Fibroblast of upper back skin (primary cell): ENCODE measurements at places on chromosomes 2 and 18.

DNA sequence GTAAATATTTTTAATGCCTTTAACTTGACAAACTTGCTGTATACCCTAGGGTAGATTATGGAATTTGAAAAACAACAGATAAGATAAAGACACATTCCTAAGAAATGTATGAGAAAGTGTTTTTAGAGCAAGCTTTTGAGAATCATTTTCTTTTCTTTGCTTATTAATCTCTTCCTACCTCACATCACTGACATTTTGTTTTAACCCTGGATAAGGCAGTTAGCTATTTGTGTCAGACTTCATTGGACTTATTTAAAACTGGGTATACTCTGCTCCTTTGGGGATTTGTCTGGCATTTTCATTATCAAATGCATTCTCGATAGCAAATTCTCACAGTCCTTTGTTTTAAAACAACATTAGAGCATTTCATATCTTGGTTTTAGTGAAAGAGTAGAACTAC, 17.2 kb downstream of the EML4 start:
- no peak for DNase-seq

DNA sequence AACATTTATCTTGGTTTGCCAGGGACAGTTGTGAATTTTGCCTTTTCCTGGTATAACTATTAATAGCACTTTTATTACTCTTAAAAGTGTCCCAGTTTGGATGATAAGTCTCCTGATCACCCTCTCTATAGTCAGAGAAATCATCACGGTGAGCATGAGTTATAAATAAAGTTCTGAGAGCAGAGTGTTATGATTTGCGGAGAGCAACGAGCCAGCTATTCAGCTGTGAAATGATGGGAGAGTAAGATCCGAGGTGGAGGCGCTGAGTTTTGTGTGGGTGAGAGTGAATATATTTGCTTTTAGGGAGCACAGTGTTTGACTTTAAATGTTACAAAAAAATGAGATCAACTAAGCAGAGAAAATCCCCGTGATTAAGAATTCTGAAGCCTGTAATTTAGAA, 179.6 kb downstream of the DSC3 start:
- no peak for DNase-seq

- no peak for DNase-seq
These were observed 12.0 kb upstream of the DARS1 start for GRCh38 chr2:135997380-135997779.

DNA sequence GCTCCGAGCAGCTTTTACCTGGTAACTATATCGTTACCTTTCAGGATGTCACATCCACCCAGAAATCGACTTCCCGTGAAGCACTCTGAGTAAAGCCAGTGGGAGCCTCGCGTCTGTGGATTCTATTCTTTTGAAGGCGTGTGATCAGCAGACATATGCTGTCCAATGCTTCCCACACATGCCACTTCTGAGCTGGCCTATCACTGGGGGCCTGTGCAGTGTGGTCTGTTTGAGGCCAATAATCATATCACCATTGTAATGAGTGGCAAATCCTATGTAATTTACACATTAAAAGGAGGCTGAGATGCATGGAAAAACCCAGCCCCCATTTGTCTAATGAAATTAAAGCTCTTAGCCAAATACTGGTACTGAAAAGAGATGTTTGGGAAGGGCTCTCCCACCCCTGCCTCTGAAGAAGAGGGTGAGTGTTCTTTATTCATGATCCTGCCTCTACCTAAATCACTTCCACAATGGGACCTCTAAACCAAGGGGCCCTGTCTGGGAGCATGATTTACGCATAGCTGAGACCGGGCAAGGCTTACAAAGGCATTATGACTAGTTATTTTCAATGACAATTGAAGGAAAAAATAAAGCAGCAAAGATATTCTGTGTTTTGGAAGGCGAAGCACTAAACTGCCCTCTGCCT, 686.8 kb downstream of the ZEB2 start:
- no peak for DNase-seq

DNA sequence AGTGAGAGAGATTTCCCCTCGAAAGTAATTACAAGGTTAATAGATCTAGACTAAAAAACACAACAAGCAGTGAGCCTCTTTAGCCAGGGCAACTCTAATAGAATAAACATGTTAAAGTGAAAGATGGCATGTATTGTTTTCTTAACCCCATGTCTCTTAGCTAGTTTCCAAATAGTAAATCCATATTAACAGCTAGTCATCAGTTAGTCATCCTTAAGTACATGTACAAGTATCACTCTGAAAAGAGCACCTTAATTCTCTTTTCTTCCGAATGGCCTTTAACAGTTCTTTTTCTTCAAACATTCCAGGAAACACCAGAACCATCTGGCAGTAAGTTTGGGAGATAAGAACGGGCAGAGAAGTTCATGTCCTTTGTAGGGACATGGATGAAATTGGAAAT, 1480.0 kb downstream of the LRP1B start:
- DNase-seq, result peak; percentile 31

GRCh38 chr2:156592809-156593593, 156.8 kb downstream of the GPD2 start:
- no peak for DNase-seq

GRCh38 chr2:64362562-64363026, 91.4 kb upstream of the LGALSL start:
- DNase-seq, result no peak

GRCh38 chr18:50632895-50633515, 73.1 kb downstream of the MAPK4 start:
- DNase-seq, result no peak

DNA sequence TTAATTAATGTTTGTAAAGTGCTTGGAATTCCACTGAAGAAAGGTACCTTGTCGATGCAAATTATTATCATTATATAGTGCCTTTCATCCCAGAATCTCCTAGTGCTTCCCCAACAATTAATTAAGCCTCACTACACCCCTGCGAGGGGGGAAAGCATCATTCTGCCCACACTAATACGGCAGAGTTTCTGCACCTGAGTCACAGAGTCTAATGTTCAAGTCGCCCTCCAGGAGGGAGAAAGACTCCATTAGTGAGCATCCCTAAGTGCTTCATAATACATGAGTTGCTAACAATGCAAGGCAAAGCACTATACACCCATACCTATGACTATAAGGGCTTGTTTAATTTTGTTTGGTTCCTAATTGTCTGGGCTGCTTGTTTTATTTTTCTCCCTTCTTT, 25.4 kb upstream of the NRP2 start:
- DNase-seq, result no peak

- no peak for DNase-seq
These were observed 370.9 kb downstream of the CNTNAP5 start for GRCh38 chr2:124395961-124396360.

GRCh38 chr2:236472720-236473495, 96.7 kb upstream of the ACKR3 start:
- no peak for DNase-seq

DNA sequence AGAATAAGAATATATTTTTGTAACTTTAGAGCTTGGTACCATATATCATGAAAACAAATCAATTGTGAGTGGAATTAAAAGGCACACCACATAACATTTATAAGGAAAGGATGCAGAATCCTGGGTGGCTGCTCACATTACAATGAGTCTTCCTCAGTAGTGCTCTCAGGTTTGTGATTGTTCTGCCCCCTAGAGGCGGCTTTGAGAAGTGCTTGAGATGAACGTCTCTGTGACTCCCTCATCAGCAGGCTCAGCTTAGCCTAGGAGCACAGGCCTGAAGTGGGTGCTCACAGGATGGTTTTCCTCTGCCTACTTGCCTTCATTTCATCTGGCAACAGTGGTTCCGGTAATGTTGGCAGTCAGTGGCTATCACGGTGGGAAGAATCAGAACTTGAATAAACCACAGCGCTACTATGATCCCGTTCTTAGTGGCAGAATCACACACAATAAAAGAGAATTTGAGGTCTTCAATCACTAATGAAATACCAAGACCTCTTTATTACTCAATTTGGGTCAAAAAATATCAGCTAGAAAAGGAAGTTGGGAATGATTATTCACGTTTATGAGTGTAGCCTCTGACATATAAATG, 38.1 kb upstream of the B4GALT6 start:
- DNase-seq, result peak; percentile 75

DNA sequence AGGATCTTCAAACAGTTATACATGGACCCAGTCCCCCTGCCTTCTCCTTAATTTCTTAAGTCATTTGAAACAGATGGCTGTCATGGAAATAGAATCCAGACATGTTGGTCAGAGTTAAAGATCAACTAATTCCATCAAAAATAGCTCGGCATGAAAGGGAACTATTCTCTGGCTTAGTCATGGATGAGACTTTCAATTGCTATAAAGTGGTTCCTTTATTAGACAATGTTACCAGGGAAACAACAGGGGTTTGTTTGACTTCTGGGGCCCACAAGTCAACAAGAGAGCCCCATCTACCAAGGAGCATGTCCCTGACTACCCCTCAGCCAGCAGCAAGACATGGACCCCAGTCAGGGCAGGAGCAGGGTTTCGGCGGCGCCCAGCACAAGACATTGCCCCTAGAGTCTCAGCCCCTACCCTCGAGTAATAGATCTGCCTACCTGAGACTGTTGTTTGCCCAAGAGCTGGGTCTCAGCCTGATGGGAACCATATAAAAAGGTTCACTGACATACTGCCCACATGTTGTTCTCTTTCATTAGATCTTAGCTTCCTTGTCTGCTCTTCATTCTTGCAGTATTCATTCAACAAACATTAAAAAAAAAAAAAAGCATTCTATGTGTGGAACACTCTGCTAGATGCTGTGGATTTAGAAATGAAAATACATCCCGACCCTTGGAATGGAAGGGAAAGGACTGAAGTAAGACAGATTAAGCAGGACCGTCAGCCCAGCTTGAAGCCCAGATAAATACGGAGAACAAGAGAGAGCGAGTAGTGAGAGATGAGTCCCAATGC, 4.6 kb downstream of the TTR start:
- DNase-seq, result peak; percentile 66

DNA sequence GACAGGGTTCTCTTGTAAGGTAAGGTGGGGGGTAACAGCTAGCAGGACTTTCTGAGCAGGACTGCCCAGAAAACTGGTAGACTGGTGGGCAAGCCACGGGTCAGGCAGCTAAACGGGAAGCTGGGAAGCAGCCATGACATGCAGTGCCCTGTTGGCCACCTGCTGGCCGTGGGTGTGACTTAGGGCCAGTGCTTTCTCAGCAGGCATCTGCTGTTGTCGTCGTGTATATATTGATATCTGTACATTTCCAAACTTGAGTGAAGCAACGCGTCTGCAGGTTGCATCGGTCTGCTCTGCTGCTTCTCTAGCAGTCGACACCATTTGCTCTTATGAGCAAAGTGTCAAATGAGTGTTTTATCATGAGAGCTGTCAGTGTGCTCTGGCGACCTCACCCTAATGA, 31.0 kb downstream of the COA5 start:
- DNase-seq, result no peak

DNA sequence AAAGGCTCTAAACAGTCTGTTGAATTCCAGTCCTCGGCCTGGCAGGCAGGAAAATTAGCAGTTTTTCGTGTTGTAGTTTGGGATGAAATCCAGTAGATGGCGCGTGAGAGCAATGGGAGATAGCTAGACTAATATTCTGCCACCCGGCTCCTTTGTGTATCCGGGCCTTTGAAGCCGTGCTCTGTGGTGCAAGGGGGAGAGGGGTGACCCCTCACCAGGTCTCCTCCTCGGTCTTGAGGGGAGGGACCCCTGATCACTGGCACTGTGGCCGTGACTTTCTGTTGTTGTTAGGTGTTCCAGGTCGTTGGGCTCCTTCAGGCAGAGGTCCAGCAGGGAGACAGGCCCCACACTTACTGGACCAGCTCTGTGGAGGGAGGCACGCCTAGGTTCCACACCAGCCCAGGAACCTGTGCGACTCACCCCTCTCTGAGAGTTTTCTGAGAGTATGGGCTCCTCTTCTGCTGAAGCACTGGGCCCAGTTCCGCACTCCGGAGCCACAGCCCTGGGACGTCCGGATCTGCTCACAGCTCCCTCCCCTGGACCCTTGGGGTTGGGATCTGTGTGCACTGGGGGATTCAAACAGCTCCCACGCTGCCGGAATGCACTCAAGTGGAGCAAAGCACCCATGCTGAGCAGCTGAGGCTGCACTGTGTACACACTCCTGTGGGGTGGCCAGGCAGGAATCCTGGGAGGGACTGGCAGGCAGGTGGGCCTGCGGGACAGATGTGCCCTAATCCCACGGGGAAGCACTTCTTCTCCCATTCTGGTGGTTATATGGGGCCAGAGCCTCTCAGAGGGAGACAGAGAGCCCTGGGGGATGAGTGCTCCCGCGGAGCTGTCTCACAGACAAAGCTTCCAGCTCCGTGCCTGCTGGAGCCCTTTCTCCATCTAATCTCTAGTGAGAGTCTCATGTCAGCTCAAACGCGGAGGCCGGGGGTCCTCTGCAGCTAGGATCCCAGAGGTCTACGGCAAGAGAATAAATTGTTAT, 8.8 kb downstream of the GKN2 start:
- DNase-seq, result peak; percentile 73

DNA sequence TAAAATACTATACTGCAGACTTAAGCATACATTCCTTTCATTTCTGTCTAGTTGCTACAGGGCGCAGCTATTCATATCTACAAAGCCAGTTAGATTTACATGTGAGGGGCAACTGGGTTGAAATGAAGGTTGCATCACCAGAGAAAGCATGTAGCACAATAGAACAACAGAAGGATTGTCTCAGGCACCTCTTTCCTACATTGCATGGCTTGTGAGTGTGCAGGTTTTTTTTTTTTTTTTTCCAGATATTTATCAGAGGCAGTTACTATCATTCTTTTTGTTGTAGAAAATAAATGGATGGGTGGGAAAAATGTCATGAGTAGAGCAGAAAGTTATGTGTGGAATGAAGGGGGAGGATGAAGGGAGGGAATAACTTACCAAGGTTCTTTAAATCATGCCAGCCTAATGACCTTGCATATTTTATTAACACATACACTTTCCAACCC, 86.8 kb downstream of the ERBB4 start:
- DNase-seq, result peak; percentile 83

GRCh38 chr18:24762511-24762910, 302.1 kb downstream of the HRH4 start:
- peak; percentile 50 for DNase-seq

DNA sequence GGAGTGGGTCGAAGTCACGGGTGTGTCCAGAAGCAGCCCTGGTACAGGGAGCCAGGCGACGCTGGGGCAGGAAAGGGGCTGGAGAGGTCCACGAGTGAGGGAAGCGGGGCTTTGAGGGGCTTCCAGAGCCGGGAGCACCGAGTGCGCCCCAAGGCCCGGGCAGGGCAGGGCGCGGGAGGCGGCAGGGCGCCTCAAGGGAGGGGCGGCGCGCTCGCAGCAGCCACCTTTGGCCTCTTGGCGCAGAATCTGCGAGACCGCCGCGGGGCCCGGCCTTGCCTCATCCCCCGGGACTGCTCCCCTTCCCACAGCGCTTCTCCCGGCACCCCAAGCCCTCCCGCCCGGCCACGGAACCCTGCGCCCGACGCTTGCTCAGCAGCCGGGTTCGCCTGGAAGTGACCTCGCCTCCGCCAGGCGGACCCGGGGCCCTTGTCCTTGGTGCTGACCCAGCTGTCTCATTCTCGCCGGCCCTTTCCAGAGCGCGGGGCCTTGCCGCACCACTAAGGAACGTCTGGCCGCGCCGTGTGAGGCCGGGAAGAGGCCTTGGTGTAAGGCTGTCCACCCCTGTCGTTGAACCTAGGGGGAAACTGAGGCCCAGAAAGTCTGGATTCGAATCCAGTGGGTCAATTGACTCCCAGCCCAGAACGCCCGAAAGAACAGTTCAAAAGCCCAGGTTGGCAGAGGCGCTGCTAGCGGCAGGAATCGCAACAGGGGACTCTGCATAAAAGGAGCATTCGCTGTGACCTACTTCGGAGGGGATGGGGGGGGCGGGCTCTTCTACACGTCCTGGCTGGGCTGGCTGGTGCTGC, 584 bp upstream of the DNER start:
- DNase-seq, result peak; percentile 49

- DNase-seq, result peak; percentile 98
These were observed 2.2 kb downstream of the MPP4 start for GRCh38 chr2:201696151-201696659.
